ENCODE measurements at places on chromosomes 6 and 20. TPM values are rescaled to one million over a fixed set of nuclear protein-coding genes. Genes with fewer than 3 reads are reported as not detected.

- H3K36me3 ChIP-seq = no peaks in the 10 kb centered on the region
- no peak overlapping the region for H3K4me3 ChIP-seq
- H3K27me3 ChIP-seq = no peaks in the 10 kb centered on the region
- DNase-seq = no peak
- no peak overlapping the region for H3K27ac ChIP-seq
- no peaks in the 10 kb centered on the region for H3K4me1 ChIP-seq
Observed at GRCh38 chr6:163170294-163170883, 244.1 kb upstream of the QKI start.

GRCh38 chr20:23111944-23112342 is 25.8 kb upstream of the CD93 start:
- DNase-seq = no peak
- peaks cover 8% of the 10 kb centered on the region for H3K4me1 ChIP-seq
- no peaks in the 10 kb centered on the region for H3K36me3 ChIP-seq
- no peak overlapping the region for H3K4me3 ChIP-seq
- H3K27ac ChIP-seq = no peak overlapping the region

- H3K4me1 ChIP-seq = peaks cover 11% of the 10 kb centered on the region
- peak; percentile 25 for DNase-seq
- H3K4me3 ChIP-seq = no peak overlapping the region
- no peak overlapping the region for H3K27ac ChIP-seq
- no peaks in the 10 kb centered on the region for H3K36me3 ChIP-seq
Observed at GRCh38 chr6:170092826-170093225, 198.1 kb downstream of the DLL1 start.

- H3K4me1 ChIP-seq = peaks cover 6% of the 10 kb centered on the region
- H3K36me3 ChIP-seq = peaks cover 2% of the 10 kb centered on the region
- H3K27ac ChIP-seq = no peak overlapping the region
- no peak overlapping the region for H3K4me3 ChIP-seq
Observed at GRCh38 chr6:163599136-163599535, 184.6 kb downstream of the QKI start.

The LPA gene
- total RNA-seq = not detected

The MAPK14 gene
- 41.1 TPM for total RNA-seq

DNA sequence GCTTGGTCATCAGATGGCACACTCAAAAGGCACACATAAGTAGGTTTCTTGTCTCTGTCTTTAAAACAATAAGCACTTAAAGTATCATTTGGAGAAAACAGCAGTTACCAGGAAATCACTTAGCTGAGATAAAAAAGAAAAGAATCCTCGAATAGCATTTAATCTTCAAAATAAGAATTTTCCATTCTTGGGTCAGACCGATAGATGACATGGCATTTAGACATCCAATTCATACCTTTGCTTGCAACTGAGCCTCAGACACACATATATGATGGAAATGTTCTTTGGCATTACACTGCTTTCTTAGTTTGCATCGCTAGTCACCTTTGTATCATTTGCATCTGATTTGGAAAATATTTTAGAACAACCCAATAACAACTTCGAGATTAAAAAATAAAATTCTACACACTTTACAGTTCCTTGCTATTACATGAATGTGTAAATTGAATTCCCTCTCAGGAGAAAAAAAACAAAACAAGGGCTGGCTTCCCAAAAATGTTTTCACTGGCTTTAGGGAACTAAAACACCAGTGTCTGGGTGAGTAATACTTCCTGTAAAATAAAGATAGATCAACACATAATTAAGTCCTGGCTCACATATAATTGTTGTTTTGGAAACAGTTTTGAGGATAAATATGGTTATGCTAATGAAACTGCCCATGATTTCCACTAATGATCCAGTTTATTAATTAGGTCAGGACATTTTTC is 1.3 kb upstream of the RNF217 start:
- peak overlapping the region; percentile 86 for H3K4me3 ChIP-seq
- DNase-seq = no peak
- peak overlapping the region; percentile 97 for H3K27ac ChIP-seq
- H3K36me3 ChIP-seq = peaks cover 5% of the 10 kb centered on the region
- H3K27me3 ChIP-seq = no peaks in the 10 kb centered on the region
- peaks cover 62% of the 10 kb centered on the region for H3K4me1 ChIP-seq

The WFDC10B gene
- not detected for total RNA-seq

The TSHZ2 gene
- not detected for total RNA-seq

- H3K27me3 ChIP-seq = peaks cover 3% of the 10 kb centered on the region
- no peak overlapping the region for H3K27ac ChIP-seq
- no peaks in the 10 kb centered on the region for H3K4me1 ChIP-seq
- no peak overlapping the region for H3K4me3 ChIP-seq
Observed at GRCh38 chr6:155889410-155889809, 433.8 kb upstream of the NOX3 start.

The ARG1 gene
- total RNA-seq = not detected

DNA sequence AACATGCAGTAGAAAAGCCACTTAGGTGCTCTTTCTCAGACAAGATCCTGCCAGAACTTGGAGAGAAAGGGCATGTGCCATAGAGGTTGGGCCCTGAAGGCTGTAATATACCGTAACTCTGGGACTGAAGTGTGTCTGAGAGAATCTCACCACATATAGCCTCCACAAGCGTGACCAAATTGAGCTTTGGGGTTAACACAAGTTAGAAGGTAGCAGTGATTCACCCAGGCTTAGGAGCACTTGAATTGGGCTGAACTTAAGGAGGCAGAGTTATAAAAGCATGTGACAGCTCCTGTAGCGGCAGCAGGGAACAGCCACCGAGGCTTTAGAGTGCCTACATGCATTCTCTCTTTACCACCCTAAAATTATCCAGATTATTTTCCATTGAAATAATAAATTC is 361.6 kb downstream of the PHF3 start:
- peaks cover 2% of the 10 kb centered on the region for H3K27me3 ChIP-seq
- no peak overlapping the region for H3K27ac ChIP-seq
- no peak overlapping the region for H3K4me3 ChIP-seq
- peaks cover 6% of the 10 kb centered on the region for H3K4me1 ChIP-seq

The TRIM40 gene
- total RNA-seq = not detected

The SLC22A23 gene
- total RNA-seq = 10.9 TPM

The TPX2 gene
- total RNA-seq = 51.0 TPM

- peak within 1 kb of the TSS; percentile 83 for H3K27ac ChIP-seq
- peak within 1 kb of the TSS; percentile 60 for H3K4me3 ChIP-seq
- no peaks in the 10 kb centered on the region for H3K36me3 ChIP-seq
Observed at GRCh38 chr6:139291813-139292619, at the start of gene TXLNB. Gene TXLNB, minus strand, starts transcription at chr6:139291998. Its CDS starts 3,099 bp downstream, at chr6:139288899.

DNA sequence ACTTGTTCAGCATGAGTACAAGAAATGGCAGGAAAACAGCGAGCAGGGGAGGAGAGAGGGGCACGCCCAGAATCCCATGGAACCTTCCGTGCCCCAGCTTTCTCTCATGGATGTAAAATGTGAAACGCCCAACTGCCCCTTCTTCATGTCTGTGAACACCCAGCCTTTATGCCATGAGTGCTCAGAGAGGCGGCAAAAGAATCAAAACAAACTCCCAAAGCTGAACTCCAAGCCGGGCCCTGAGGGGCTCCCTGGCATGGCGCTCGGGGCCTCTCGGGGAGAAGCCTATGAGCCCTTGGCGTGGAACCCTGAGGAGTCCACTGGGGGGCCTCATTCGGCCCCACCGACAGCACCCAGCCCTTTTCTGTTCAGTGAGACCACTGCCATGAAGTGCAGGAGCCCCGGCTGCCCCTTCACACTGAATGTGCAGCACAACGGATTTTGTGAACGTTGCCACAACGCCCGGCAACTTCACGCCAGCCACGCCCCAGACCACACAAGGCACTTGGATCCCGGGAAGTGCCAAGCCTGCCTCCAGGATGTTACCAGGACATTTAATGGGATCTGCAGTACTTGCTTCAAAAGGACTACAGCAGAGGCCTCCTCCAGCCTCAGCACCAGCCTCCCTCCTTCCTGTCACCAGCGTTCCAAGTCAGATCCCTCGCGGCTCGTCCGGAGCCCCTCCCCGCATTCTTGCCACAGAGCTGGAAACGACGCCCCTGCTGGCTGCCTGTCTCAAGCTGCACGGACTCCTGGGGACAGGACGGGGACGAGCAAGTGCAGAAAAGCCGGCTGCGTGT is 11.6 kb downstream of the TNFAIP3 start:
- DNase-seq = no peak
- no peak overlapping the region for H3K27ac ChIP-seq
- H3K27me3 ChIP-seq = no peaks in the 10 kb centered on the region

- H3K36me3 ChIP-seq = peaks cover 1% of the 10 kb centered on the region
- DNase-seq = no peak
- H3K27ac ChIP-seq = no peak overlapping the region
Observed at GRCh38 chr6:78911218-78911940, 44.0 kb downstream of the IRAK1BP1 start.

The ZNF165 gene
- total RNA-seq = 0.26 TPM

The L3MBTL3 gene
- total RNA-seq = 15.4 TPM

The NCOA3 gene
- total RNA-seq = 56.0 TPM

DNA sequence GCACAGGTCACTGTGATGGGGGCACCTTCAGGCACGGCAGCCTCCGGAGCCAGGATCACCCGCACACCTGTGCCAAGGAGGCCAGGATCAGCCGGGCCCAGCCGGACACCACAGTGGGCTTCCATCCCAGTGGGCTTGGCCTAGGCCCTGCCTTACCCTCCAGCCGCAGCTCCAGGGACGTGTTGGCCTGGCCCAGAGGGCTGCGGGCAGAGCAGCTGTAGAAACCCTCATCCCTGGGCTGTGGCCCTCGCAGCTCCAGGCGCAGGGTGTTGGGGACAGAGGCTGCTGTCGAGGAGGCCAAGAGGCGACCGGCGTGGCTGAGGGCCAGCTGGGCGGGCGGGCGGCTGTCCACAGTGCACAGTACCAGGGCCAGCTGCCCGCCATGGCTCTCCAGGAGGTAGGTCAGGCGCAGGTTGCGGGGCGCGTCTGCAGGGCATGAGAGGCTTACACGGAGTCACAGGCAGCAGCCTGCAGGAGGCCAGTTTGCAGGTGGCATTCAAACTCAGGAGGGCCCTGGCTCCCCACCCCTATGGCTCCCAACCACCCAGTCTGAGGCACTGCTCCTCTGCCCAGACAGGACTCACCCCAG is 11.0 kb upstream of the ADAM33 start:
- peak; percentile 85 for DNase-seq
- no peak overlapping the region for H3K4me3 ChIP-seq
- no peaks in the 10 kb centered on the region for H3K36me3 ChIP-seq
- H3K4me1 ChIP-seq = peaks cover under 1% of the 10 kb centered on the region
- H3K27me3 ChIP-seq = no peaks in the 10 kb centered on the region

DNA sequence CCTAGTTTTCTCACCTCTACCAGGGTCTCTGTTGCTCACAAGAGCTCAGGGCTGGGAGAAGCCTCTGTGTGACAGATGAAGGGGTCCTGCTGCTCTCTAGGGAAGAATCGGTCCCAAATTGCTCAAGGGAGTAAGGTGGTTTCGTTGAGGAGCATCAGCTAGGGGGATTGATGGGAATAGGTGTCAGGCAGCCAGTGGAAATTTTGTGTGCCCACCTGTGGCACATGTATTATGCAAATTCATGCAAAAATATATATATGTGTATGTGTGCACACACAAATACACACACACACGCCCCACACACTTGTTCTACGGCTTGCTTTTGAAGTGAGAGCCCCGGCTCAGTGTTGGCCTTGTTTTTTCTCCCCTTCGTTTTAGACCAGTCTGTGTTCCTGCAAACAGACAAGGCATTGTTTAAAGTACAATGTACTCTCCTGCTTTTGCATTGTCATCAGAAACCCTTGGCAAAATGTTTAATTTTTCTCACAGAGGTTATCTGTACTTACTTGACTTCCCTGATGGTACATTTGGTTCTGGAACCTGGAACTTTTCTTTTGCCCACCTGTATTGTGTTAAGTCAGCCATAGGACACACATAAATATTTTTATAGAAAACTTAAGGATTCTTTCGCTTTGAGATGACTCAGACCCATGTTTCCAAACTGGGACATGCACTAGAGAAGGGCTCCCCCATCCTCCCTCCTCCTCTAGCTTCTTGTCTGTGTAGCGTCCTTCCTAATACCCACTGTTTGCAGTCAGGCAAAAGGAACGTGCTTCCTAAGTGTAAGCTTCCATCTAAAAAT is 26.7 kb downstream of the FOXO3 start:
- H3K27ac ChIP-seq = peak overlapping the region; percentile 94
- H3K36me3 ChIP-seq = no peaks in the 10 kb centered on the region
- no peaks in the 10 kb centered on the region for H3K27me3 ChIP-seq
- DNase-seq = no peak
- H3K4me3 ChIP-seq = no peak overlapping the region

The USP49 gene
- total RNA-seq = 5.2 TPM

GRCh38 chr20:62632575-62633090 is 9.7 kb upstream of the SLCO4A1 start:
- H3K36me3 ChIP-seq = no peaks in the 10 kb centered on the region
- no peak for DNase-seq
- H3K27me3 ChIP-seq = peaks cover 36% of the 10 kb centered on the region
- no peaks in the 10 kb centered on the region for H3K4me1 ChIP-seq
- no peak overlapping the region for H3K27ac ChIP-seq

GRCh38 chr6:12637960-12638641 is 78.5 kb upstream of the PHACTR1 start:
- no peak overlapping the region for H3K27ac ChIP-seq
- no peak for DNase-seq
- no peak overlapping the region for H3K4me3 ChIP-seq
- H3K27me3 ChIP-seq = peaks cover 3% of the 10 kb centered on the region
- H3K36me3 ChIP-seq = peaks cover 5% of the 10 kb centered on the region

GRCh38 chr6:116611056-116611455 is 5.2 kb upstream of the RSPH4A start:
- peaks cover 3% of the 10 kb centered on the region for H3K36me3 ChIP-seq
- no peak overlapping the region for H3K27ac ChIP-seq
- H3K4me3 ChIP-seq = no peak overlapping the region

DNA sequence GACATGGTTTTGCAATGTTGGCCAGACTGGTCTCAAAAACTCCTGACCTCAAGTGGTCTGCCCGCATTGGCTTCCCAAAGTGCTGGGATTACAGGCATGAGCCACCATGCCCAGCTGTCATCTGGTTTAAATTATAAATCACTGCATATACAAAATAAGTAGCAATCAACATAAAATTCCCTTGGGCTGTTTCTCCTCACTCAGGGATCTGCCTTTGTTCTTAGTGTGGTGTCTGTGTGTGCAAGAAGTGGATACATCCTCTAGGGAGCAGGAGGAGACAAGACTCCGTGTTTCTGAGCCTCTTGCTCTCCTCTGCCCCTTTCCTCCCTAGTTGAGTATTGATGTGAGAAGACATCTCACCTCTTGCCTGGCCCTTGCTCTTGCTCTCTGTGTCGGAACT is 65.2 kb upstream of the ADGRF4 start:
- no peak for DNase-seq
- H3K4me3 ChIP-seq = no peak overlapping the region
- H3K36me3 ChIP-seq = no peaks in the 10 kb centered on the region
- H3K27me3 ChIP-seq = peaks cover 2% of the 10 kb centered on the region
- peaks cover 11% of the 10 kb centered on the region for H3K4me1 ChIP-seq
- no peak overlapping the region for H3K27ac ChIP-seq

DNA sequence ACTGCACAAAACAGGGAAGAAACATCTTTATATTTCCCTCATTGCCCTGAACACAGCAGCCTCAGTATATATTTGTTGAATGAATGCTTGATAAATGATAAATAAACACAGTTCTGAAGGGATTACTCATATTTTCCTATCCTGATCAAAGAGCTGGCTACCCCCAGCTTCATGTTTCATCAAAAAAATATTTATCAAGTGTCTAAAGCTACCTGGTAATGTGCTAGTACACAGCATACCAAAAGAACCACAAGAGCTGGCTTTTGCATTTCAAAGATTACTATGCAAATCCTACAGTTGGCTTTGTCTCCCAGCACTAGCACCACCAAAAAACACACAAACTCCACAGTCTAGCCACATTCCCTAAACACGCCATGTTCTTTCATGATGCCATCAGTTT is 130.0 kb downstream of the BTBD9 start:
- DNase-seq = no peak
- no peaks in the 10 kb centered on the region for H3K27me3 ChIP-seq
- H3K4me1 ChIP-seq = peaks cover 3% of the 10 kb centered on the region
- no peaks in the 10 kb centered on the region for H3K36me3 ChIP-seq
- H3K27ac ChIP-seq = peak overlapping the region; percentile 77
- H3K4me3 ChIP-seq = no peak overlapping the region

The IP6K3 gene
- total RNA-seq = 9.0 TPM

Measured in chondrocyte (in vitro differentiated cells).